ENCODE measurements at places on chromosomes 4 and X.

DNA sequence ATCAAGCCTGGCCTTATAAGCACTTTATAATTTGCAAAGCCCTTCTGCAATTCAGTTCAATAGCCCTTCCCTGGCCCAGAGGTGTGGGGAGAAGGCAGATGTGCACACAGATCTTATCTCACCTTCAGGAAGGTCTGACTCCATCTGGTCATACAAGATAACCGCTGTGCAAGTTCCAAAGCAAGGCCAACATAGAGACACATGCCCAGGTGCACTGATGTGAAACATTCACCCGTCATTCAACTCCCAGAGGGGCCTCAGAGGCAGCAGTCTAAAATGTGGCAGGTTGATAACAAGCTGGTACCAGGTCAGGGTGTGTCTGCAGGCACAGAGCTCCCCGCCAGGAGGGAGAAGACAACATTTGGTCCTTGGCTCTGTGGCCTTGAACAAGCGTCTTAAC lies 10.9 kb upstream of the WFS1 start:
- DNase-seq: no peak

DNA sequence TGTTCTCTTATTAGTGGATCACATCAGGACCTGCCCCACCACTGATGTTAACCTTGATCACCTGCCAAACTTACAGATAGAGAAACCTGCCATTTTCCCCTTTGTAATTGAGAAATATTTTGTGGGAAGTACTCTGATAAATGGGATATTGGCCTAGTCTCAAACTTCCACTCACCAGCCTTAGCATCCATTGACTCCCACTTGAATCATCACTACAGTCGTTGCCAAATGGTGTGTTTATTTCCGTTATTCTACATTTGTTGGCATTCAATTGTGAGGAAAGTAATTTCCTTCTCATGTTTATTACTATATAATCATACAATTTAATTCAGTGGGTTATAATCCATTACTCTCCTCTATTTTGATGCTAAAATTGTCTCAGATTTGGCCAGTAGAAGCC lies 156.4 kb upstream of the CXCL13 start:
- no peak for DNase-seq

DNA sequence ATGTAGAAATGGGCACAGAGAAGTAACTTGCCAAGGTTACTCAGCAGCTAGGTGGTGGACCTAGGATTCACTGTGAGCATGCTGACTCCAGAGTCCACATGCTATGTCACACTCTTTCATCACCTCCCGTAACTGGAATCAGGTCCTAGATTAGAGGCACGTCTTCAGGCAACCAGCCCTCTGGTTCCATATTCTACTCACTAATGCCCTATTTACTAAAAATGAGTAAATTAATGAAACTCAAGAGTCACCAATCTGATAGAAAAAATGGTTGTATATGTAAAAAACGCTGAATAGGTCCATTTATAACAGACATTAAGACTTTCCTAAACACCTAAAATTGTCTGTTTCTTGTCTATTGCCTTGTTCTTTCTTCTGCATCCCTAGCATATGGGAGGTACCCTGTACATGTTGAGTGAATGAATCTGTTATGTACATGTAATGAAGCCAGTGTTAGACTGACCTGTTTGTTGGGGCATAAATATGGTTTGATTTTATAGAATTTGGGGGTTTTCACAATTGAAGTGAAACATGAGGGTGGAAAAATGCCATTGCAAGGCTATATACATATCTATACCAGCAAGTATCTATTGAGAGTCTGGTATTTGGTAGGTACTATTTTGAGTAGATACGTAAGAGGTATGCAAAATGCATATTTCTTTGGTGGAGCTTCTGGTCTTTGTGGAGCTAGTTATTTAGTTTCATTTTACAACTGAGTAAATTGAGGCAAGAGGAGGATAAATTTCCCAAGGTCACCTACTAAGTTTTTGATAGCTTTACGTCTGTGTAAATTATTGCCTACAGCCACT lies 7.5 kb upstream of the RUFY3 start:
- no peak for DNase-seq

DNA sequence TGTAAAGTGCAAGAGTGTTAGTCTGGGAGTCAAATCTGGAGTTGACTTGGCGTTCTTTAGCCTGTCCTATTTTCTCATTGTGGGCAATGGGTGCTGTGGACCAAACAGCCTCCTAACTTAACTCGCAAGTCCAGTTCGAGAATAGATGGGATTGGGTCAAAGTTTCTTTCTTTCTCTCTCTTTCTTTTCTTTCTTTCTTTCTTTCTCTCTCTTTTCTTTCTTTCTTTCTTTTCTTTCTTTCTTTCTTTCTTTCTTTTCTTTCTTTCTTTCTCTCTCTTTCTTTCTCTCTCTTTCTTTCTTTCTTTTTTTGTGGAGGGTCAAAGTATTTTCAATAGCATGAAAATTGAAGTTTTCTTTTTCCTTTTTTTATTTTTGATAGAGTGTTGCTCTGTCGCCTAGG lies 3.0 kb downstream of the SLC9A6 start:
- no peak for DNase-seq

- DNase-seq: no peak
These were observed 512.3 kb upstream of the EPHA5 start for GRCh38 chr4:66182636-66183035.

DNA sequence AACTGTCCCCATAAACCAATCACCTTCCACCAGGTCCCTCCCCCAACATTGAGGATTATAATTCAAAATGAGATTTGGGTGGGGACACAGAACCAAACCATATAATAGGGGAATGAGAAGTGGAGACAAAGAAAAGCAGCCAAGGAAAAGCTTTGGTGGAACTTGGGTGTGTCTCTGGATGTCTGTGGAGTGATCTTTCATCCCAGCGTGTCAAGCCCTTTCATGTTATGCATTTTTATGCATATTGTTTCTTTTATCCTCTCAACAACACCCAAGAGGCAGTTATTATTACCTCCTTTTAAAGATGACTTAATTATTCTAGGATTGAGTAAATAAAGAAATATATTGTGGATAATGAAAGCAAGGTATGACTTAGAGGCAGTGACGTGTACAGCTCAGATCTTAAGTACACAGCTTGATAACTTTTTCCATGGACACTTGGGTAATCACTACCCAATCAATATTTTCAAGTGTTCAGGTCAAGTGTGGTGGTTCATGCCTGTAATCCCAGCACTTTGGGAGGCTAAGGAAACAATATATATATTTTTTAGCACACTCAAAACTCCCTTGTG lies 42.6 kb upstream of the HOPX start:
- no peak for DNase-seq

DNA sequence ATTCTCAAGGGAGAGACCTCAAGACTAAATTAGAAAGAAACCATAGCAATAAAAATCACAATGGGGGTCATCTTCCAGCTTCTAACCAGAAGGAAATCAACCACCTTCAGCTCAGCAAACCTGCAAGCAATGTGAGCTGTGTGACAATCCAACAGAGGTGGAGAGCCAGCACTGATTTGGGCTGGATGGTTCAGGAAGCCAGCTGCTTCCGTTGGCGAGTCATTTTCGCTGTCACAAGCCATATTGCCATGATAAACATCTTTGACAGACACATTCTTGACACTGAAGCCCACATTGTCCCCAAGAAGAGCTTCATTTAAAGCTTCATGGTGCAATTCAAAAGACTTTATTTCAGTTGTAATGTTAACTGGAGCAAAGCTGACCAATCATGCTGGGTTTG lies 22.7 kb downstream of the F8A1 start:
- no peak for DNase-seq

All from CD4-positive, alpha-beta T cell treated with Interleukin-2 at 100 ng/mL for 4 hours (primary cell).